ENCODE measurements at places on chromosomes 5 and 9. TPM values are rescaled to one million over a fixed set of nuclear protein-coding genes. Genes with fewer than 3 reads are reported as not detected.

ATP10B gene
- not detected for polyA plus RNA-seq

TAF11L10 gene
- not detected for polyA plus RNA-seq

XRCC4 gene
- polyA plus RNA-seq = 7.5 TPM

ZNF483 gene
- 0.53 TPM for polyA plus RNA-seq

BICD2 gene
- 9.1 TPM for polyA plus RNA-seq

SPINK13 gene
- not detected for polyA plus RNA-seq

NR3C1 gene
- 85.3 TPM for polyA plus RNA-seq

STPG3 gene
- polyA plus RNA-seq = not detected

SLCO4C1 gene
- 0.01 TPM for polyA plus RNA-seq

IFNA2 gene
- not detected for polyA plus RNA-seq

TLR4 gene
- polyA plus RNA-seq = 1.0 TPM

RPL37 gene
- polyA plus RNA-seq = 881 TPM

HK3 gene
- polyA plus RNA-seq = not detected

PCDHGA6 gene
- 3.9 TPM for polyA plus RNA-seq

TAF1L gene
- not detected for polyA plus RNA-seq
